ENCODE measurements at places on chromosomes 4 and X.

GRCh38 chr4:17232566-17233253 lies 279.2 kb downstream of the QDPR start:
- no peak for DNase-seq

DNA sequence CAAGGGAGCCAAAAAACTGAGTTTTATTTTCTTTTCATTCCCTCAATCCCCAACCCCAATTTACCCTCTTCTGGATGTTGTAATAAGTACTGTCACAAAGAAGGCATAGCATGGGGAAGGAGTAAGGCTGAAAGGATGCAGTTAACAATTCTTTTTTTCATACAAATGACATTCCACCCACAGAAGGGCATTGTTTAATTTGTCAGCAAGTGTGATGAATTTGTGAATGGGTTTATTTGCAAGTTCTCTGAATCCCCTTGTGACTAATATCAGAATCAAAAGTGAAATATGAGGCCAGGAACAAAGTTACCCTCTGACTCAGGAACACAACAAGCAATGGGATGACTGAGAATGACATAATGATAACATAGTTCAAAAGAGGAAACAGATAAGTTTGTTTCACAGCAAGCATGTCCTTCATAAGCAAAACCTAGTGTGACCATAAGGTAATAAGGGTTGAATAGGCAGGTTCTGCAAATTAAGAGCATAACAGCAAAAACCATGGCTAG lies 2.1 kb downstream of the GEMIN8 start:
- DNase-seq: no peak

DNA sequence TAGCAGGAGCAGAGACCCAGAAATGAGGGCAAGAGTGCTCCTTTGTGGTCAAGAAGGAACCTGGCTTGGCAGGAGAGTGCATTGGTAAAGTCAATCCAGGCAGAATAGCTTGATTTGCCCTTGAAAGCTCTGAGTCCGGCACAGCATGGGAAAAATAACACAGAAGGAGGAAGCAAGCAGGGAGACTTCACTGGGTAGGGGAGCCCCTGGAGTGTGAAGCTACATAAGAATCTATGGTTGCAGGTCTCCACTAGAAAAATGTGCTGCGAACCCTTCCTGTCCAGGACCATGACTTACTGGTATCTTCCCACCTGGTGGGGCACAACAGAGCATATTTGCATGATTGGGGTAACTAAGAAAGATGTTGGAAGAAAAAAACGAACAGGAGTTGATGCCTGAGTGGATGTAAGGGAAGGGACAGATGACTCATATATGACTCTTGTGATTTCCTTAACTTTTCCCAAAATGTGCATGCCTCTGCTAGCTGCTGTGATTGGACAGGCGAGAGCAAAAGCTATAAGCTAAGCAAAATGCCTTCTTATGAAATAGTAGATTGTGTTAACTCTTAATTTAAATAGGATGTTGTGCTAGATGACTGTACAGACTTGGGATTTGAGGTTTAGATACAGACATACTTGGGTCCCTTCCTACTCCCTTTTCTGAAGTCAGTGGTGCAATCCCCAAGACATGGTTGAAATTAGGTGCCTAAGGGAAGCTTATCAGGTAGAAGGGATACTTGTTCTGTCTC lies 3.3 kb downstream of the IL13RA1 start:
- no peak for DNase-seq

GRCh38 chr4:110867251-110867960 lies 244.5 kb upstream of the PITX2 start:
- DNase-seq: no peak

DNA sequence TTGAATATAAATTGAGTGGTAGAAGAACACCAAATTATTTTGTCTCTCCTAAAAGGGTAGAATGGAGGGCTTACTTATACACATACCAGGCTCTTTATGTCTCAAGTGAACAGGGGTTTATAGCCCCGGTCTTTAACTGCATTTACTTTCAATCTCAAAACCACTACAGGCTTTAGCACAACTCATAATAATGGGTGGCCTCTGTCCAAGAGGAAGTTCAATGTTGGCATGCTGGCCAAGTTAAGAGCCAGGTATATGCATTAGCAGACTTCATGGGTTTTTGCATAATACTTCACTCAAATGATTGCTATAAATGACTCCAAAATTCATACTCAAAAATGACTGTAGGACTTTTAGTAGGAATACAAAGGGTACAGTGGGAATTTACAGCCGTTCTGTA lies 118.5 kb upstream of the OTUD4 start:
- no peak for DNase-seq

GRCh38 chrX:66001596-66001995 lies 38.3 kb downstream of the VSIG4 start:
- no peak for DNase-seq

DNA sequence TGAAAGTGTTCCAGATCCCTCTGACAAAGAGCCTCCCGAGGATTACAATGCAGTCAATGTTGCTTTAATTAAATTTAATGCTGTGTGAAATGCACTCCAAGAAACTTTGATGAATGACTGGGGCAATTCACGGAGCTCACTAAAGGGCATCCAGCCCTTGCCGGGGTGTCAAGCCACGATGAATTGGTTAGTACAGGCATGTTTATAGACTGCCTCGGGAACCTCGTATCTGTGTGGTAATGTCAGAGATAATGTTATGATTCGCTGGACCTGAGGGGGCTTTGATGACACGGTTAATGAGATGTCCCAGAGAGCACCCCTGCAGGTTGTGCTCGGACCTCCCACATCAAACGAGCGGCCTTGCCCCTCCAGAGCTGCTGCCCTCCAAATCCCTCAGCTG lies 428.8 kb downstream of the NKX6-1 start:
- no peak for DNase-seq

- DNase-seq: no peak
Measured at GRCh38 chr4:173990126-173990868, 293.2 kb downstream of the FBXO8 start.

DNA sequence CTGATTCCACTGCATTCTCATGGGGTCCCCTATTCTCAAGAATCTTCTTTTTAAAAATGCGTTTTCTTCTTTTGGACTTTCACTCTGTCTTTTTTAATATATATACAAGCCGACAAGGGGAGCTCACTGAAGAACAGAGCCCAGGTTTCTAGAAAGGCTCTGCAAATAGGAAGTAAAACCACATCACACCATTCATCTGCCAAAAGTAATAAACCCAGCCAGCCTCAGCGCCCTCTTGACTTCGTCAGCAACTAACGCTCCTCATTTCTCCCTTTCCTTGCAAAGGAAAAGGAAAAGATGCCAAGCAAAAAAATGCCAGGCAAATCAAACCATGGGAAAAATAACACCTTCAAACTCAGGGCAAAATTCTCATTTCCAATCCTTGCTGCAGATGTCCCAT lies 136.4 kb downstream of the HHIP start:
- no peak for DNase-seq

All from stimulated activated CD8-positive, alpha-beta memory T cell treated with anti-CD3 and anti-CD28 coated beads, Interleukin-15, amount 100 ng/mL, for 4 hours (primary cell).